Activated CD4-positive, CD25-positive, alpha-beta regulatory T cell treated with anti-CD3 and anti-CD28 coated beads, Interleukin-2, amount 50 U/mL, for 72 hours (primary cell): ENCODE measurements at places on chromosomes 7 and 10.

GRCh38 chr7:101201695-101202602, 1.1 kb upstream of the MOGAT3 start:
- no peak for DNase-seq

DNA sequence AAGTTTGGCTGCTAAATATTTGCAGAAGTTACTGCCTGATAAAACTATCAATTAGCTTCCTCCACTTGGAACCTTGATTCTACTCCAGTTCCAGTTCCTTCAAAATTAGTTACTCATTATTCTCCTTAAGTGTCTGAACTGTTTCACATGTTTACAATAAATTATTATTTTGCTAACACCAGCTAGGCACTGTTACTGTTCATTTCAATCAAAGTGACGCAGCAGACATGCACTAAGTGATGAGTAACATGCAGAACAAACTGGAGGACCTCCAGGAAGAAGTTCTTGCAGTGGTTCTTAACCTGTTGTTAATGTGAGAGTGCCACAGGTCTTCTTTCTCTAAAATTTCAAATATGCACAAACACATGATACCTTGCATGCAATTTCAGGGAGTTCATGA, 491.8 kb upstream of the SEMA3A start:
- DNase-seq: no peak

GRCh38 chr7:142760071-142760642, 10.6 kb upstream of the PRSS2 start:
- no peak for DNase-seq

DNA sequence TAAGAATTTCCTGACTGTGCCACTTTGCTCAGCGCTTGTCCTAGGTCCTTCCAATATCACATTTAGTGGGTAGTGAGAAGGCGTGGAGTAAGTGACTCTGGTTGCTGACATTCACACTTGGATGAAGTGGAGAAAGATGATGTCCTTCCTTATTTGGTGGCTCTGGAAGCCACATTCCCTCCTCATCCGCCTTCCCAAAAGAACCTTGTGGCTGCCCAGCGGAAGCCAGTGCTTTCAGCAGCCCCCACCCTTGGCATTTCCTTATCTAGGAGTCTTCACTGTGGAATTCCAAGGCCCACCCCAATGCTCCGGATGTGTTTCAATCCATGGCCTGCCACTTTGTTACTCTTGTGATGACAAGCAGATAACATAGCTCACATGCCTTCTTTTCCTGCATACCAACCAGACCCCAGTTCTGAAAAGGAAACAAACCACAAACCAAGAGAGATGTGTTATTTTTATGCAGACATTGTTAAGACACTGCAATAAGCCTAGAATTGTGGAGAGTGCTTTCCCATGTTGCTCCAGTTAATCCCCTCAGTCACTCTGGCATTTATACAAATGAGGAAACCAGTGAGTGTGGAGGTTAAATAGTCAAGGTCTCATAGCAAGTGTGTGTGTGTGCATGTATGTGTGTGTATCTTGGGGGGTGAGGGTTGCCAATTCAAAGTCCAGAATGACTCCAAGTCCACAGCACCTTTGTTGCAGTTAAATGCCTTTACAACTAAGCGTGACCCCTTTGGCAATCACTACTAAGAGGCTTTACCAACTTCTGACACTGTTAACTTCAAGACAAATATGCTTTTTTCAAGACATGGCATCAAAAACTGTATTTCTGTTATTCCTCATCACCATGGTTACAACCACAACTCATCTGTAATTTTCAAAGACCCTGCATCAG, 10.3 kb upstream of the ANKRD1 start:
- no peak for DNase-seq

DNA sequence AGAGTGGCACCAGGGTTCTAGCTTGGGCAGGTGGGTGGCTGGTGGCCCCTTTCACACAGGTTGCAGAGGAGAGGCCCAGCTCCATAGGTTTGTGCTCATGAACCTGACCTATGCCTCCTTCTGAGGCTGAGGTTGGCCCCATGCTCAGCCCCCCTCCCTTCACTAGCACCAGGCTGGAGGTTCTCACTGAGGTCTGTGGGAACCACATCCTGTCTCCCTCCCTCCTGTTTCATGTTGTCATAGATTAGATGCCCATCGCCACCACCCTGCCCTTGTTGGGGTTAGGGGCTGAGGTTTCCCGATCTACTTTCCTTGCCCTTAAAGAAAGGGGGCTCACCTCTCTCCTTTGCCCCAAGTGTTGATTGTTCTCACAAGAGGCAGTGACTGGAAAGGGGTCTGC, 14.7 kb downstream of the NEUROG3 start:
- DNase-seq: no peak

DNA sequence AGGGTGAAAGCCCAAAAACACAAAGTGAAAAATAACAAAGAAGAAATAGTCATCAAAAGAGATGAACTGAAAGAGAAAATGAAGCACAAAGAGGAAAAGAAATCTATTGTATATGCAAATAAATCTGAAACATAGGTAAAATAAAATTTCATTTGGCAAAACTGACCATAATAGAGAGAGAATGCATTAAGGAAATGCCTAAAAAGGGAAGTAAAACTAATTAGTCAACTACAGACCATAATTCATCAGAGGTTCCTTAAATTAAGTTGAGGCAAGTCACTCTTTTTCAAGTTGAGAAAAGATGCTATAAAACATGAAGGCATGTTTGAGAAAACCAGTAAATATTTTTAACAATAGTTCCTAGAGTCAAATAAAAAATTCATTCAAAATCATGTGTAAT, 233.3 kb downstream of the LRRN3 start:
- DNase-seq: no peak

DNA sequence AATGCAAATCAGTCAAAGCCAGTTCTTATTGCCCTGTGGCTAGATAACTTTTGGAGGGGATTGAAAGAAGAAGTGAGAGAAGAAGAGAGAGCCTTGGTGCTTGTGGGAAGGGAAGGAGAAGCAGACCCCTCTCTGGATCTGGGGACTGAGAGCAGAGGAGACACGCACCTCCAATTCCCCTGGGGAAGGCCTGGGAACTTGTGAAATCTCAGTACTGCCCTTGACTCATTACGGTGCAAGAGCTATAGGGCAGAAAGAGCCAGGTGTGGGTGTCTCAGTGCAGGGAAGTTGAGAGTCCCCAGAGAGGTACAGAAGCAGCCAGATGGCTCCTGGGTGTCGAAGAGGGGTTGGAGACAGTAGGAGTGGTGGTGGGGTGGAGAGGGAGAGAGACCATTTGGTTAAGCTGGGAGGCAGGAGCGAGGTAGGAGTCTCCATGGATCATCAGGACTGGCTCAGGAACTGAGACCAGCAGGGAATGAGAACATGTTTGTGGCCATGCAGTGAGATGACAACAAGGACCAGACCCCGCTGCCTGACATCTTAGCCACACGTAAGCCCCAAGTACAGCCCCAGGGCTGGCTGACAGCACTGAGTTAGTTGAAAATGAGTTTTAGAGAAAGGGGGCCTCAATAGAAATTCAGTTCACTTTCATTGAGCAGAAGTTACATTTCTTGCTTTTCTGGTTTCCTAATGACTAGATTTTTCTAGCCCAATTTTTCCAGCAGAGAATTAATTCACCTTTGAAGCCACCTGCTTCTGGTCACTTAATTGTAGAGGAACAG, 238.2 kb downstream of the BUB3 start:
- DNase-seq: no peak

GRCh38 chr7:101882595-101883564, 65.5 kb downstream of the CUX1 start:
- no peak for DNase-seq

DNA sequence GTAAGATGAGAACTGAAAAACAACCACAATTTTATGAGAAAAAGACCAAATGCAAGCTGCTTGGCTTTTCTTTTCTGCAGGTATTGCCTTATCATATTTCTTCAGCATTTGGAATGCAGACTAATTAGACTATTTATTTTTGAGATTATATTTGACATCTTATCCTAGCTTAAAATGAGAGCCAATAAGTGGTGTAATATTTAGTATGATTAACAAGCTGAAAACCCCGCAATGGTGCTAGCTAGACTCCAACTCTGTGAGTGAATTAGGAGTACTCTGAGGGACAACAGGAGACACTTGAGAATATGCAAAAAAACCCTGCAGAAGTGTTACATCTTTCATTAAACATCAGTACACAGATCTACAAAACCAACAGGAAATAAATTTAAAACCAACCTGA, 180.3 kb upstream of the MEOX2 start:
- no peak for DNase-seq

- DNase-seq: no peak
Observed at GRCh38 chr10:129899276-129900130, 64.6 kb downstream of the EBF3 start.

DNA sequence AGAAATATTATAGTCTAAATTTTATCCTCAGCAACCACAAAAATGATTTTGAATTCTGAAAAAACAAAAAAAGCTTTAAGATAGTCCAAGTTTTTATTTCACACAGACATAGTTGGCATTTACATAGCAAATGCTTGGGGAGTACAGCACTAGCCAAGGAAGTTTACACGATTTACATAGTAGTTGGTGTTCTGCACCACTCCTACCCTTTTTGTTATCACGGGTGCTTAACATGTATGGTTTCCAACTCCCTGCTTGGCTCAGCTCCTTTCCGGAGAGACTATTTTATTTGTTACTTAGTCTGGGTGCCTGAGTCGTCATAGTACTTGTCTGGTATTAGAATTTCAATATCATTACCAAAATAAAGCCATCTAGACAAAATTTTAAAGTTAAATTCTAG, 8.8 kb upstream of the GHRHR start:
- no peak for DNase-seq

DNA sequence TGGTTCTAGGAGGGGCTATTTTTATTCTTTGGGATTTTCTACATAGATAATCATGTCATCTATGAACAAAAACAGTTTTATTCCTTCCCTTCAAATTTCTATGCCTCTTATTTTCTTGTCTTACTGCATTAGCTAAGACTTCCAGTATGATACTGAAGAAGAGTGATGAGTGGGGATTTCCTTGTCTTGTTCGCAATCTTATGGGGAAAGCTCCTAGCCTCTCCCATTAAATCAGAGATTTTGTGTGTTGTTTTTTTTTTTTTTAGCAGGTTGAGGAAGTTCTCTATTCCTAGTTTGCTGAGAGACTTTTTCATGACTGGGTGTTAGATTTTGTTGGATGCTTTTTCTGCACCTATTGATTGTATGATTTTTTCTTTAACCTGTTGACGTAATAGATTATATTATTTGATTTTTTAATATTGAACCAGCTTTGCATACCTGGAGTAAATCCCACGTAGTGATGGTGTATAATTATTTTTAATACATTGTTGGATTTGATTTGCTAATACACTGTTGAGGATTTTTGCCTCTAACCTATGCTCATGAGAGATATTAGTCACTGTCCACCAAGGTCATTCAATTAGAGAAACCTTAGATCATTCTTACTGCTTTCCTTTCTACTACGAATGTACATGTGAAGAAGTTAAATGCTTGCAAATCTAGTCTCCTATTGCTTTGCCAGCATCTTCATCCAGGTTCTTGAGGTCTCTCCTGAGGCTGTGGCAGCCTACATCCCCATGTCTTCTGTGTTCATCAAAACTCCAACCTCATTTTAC, 6.5 kb downstream of the ATP5F1C start:
- DNase-seq: no peak

GRCh38 chr10:2509081-2509531, 558.2 kb upstream of the PFKP start:
- DNase-seq: no peak

DNA sequence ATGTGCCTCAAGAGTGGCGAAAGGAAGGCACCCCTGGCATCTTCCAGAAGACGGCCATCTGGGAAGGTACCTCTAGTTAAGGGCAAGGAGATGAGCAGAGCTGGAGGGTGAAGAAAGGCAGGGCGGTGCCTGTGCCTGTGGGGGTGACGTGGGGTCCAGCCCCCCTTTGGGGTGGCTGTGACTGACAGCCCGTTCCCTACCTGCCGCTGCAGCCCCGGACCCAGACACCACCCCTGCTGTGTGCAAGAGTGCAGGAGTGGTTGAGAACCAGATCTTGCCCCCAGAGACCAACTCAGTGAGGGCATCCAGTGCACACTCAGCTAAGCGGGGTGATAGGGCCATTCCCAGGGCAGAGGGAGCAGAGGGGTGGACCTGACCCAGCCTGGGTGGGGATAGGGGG, 4.3 kb upstream of the MUC17 start:
- no peak for DNase-seq

GRCh38 chr7:38903057-38903456, 5.9 kb downstream of the VPS41 start:
- DNase-seq: no peak

DNA sequence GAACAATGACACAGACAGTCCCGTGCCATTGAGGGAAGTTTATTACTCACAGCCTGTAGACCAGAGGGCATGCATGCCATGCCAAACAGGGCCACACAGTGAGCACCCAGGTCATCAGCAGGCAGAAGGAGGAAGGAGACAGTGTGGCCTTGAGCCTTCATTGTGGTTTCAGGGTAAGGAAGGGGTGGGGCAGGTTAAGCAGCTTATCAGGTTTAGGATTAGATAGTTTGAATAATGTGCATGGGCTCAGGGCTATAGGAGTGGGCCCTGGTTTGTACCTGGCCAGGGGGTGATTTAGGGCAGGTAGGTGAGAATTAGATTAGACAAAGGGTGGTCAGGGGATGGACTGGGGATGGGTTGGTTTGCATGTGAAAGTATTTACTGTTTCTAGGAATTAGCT, 67.9 kb downstream of the ADCY1 start:
- no peak for DNase-seq

GRCh38 chr10:122361046-122361445, 13.5 kb upstream of the PLEKHA1 start:
- no peak for DNase-seq

GRCh38 chr7:46719616-46720015, 798.5 kb upstream of the IGFBP3 start:
- no peak for DNase-seq

GRCh38 chr10:111297351-111297848, 220.6 kb downstream of the ADRA2A start:
- no peak for DNase-seq

- DNase-seq: no peak
Observed at GRCh38 chr10:100655326-100655759, 90.0 kb upstream of the PAX2 start.

GRCh38 chr10:114470956-114471905, 66.9 kb upstream of the AFAP1L2 start:
- peak; percentile 62 for DNase-seq

- no peak for DNase-seq
Observed at GRCh38 chr7:87154166-87154565, 1.9 kb downstream of the DMTF1 start.

DNA sequence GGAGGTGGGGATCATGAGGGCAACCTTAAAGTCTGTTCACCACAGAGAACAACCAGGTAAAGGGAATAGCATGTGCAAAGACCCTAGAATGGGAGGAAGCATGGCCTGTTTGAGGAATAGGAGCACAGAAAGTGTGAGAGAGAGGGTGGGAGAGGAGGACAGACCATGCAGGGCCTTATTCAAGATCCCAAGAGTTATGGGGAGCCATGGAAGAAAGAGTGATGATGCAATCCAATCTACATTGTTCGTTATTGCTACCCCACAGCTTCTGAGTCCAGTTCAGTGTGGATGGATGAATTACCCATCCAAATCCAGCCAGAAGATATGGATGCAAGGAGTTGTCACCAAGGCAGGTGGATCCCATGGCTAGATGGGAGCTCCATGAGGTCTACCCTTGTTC, 7.8 kb upstream of the EIF4EBP2 start:
- DNase-seq: no peak

GRCh38 chr7:139916717-139917395, 87.8 kb downstream of the TBXAS1 start:
- DNase-seq: no peak

- no peak for DNase-seq
Observed at GRCh38 chr10:116053910-116054309, 219.1 kb downstream of the GFRA1 start.
